ENCODE measurements at places on chromosomes 16 and 17. TPM values are rescaled to one million over a fixed set of nuclear protein-coding genes. Genes with fewer than 3 reads are reported as not detected.

GOSR1 gene
- 28.0 TPM for total RNA-seq

CCL7 gene
- not detected for total RNA-seq

SEPTIN1 gene
- total RNA-seq, result 0.15 TPM

NHERF2 gene
- total RNA-seq, result 48.6 TPM

KCNJ2 gene
- total RNA-seq, result 0.75 TPM

CES1 gene
- 2.0 TPM for total RNA-seq

TMEM92 gene
- total RNA-seq, result 0.12 TPM

ABCC11 gene
- total RNA-seq, result not detected

CRHR1 gene
- total RNA-seq, result not detected

TRPV3 gene
- total RNA-seq, result 1.8 TPM

SGCA gene
- 8.4 TPM for total RNA-seq

SOX8 gene
- total RNA-seq, result not detected

PPP1R27 gene
- total RNA-seq, result 0.15 TPM

C1QTNF8 gene
- not detected for total RNA-seq
